SW480 (cell line): ENCODE measurements at places on chromosomes 13 and 19.

DNA sequence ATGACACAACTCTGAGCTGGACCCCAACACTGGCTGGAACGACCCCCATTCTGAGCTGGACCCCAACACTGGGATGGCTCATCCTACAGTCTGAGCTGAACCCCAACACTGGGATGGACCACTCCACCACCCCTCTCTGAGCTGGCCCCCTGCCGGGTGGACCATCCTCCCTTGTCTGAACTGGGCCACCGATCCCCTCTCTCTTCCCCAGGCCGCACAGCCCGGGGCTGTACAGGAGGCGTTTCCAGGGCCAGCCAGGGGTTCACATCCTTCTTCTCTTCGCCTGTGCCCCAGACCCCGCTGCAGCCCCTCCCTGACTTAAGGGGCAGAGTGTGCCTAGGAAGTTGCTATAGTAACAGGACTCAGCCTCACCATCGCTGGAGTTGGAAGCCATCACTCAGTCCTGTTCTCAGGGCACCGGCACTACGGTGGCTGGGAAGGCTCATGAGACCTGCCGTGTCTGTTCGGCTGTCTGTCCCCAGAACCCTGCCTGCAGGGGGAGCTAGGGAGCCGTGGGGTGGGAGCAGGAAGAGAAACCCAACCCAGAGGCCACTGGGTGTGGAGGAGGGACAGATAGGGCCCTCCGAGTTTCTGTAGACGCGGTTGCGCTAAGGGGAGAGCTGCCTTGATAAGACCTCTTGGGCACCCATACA is 3.7 kb downstream of the PRKACA start:
- no peak for DNase-seq

DNA sequence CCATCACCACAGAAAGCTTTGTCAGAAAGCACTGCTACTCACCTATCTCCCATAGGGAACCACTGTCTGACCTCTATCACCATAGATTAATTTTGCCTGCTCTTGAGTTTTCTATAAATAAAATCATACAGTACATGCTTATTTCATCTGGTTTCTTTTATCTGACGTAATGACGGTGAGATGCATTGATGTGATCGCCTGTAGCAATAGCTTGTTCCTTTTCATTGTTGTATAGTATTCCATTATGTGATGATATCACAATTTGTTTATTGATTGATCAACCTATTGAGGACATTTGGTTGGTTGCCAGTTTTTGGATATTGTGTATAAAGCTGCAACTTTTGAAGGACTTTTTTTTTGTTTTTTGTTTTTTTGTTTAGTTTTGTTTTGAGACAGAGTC is 51.9 kb upstream of the ADGRE1 start:
- no peak for DNase-seq

DNA sequence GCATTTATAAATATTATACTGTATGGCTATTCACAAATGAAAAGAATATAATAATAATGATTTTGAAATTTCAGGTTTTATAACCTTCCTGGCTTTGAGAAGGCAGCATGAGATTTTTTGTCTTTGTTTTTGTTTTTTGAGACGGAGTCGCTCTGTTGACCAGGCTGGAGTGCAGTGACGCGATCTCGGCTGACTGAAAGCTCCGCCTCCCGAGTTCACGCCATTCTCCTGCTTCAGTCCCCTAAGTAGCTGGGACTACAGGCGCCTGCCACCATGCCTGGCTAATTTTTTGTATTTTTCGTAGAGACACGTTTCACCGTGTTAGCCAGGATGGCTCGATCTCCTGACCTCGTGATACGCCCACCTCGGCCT is 64.1 kb downstream of the ZNF429 start:
- DNase-seq = no peak

DNA sequence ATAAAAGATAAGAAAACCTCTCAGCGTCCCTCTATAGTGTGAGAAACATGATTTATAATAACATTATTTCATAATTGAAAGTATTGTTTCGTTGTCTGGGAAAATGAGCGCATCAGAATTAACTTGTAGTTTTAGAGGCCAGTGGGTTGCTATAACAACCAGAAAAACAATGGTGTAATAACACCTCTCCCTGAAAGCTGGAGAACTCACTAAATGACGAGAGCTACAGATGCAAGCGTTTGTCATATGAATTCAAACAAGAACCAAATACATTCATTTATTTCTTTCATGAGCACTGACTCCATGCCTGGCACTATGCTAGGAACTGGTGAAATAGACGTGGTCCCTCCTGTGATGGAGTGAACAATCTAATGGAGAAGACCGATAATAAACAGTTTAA is 16.3 kb downstream of the KBTBD7 start:
- DNase-seq = no peak

DNA sequence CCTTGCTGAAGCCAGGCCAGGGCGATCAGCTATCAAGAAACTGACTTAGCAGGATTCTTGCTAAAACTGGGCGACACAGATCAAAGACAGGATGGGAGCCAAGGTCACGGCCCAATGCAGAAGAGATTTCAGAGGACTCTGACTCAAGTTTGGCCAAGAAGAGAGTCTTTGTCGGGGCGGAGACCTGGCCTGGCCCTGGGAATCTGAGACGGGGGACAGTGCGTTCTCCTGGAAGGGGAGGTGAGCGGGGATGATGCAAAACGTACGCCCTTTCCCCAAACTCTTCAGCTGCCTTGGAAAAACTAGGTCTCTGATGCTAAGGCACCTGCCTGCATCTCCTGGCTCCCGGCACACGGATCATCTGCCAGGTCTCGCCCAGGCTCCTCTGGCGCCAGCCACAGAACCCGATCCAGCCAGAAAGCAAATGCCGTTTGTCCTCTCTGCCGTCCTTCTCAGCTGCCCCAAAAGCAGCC is 9.8 kb downstream of the MVB12A start:
- no peak for DNase-seq

- DNase-seq = no peak
Measured at GRCh38 chr19:18119717-18120105, 22.1 kb downstream of the MAST3 start.

DNA sequence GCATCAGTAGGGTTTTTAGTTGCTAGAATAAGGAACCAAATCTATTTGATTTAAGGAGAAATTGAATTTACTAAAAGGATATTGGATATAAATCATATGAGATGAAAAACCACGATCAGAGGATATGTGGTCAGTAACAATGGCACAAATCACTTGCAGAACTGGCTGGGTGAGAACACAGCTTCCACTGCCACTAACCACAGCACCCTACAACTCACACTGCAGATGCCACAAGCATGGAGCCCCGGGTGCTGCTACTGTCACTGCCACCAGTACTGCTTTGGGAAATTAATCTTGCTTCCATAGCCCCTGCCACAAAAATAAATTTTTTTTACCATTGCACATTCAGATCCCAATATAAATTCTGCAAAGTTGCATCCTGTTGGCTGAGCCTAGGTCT is 40.6 kb upstream of the KLF12 start:
- no peak for DNase-seq

DNA sequence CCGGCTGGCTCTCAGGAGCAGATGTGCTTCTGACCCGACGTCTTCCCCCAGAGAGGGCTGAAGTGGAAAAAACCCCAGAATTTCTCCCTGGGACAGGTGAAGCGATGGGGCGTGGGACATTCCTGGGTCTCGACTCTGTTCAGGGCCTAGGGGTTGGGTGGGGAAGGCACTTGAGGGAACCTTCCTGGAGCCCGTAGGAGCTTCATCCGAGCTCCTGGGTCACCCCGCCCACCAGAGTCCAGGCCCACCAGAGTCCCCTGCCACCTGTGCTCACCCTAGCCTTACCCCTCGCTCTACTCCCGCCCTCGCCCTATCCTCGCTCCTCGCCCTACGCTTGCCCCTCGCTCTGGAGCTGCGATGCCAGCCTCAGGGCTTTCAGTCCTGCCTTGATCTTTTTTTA is 23.2 kb downstream of the EPN1 start:
- no peak for DNase-seq

DNA sequence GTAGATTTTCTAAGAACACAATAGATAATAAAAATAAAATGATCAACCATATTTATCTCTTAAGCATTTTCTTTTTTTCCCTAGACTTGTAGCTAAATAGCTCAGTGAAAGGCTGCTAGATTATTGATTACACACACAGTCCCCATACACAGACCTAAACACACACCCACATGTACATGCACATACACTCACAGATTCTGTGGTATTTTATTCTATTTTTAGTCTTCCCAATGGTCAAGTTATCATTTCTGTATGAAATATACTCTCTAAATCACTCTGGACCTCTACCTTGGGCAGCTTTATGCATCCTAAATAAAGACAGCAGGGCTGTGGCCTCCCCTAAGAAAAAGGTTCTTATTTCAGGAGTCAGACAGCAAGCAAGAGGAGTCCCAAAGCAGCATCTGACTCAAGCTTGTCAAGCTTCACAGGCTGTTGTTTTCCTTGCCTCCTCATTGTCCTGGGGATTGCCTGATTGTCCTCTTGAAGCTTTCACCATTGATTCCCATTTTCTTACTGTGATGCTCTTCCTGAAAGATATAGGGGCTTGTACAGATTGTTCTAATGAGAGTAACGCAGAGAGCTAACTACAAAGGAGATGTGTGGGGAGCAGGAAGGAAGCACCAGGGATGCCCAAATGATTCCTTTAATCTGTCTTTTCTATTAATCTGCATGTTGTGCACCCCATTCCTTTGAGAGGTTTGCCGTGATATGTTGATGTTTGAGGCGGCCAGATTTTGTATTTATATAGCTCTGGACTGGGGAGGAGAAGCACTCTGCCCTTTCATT is 986.5 kb downstream of the PCDH17 start:
- no peak for DNase-seq

DNA sequence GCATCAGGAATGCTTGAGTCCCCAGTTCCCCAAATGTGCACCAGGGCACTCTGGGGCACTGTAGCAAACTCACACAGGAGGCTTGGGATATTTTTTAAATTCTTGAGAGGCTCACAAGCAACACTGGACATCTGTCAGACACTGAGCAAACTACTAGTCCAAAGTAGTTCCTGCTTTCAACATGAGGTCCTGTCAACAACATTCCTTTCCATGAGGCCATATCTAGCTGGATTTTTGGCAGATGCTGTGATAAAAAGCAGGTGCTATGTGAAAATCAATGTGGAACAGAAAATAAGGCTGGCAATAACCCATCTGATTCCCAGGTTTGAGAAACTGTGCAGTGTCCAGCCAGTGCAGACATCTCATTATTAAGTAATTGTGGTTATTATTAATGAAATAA is 50.5 kb downstream of the STARD13 start:
- no peak for DNase-seq
